ENCODE measurements at places on chromosomes 7 and 10.
A peak's percentile ranks its signal among the peaks of the same experiment; 100 is the strongest.

GRCh38 chr7:108461840-108462239 is 5.6 kb upstream of the NRCAM start:
- DNase-seq: no peak

GRCh38 chr10:132893090-132893489 is 49.3 kb downstream of the CFAP46 start:
- DNase-seq: no peak

DNA sequence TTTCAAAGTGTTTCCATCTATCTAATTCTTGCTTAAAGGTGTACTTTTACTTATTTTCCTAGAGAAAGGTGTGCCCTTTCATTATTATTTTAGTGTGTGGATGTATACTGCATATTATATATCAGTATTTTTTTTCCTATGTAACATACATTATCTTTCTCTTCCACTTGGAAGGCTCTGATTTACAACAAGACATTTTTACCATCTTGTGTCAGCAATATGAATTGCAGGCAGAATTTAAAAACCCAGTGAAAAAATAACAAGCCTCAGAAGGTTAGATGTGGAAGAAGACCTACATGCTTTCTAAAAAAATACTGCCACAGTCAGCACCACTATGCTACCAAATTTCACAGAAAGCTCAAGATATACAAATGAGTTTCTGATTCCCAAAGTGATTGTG is 327.7 kb upstream of the STEAP1 start:
- peak; percentile 32 for DNase-seq

GRCh38 chr10:33160151-33160550 is 174.3 kb downstream of the NRP1 start:
- no peak for DNase-seq

GRCh38 chr7:414681-415560 is 104.7 kb downstream of the PDGFA start:
- no peak for DNase-seq

DNA sequence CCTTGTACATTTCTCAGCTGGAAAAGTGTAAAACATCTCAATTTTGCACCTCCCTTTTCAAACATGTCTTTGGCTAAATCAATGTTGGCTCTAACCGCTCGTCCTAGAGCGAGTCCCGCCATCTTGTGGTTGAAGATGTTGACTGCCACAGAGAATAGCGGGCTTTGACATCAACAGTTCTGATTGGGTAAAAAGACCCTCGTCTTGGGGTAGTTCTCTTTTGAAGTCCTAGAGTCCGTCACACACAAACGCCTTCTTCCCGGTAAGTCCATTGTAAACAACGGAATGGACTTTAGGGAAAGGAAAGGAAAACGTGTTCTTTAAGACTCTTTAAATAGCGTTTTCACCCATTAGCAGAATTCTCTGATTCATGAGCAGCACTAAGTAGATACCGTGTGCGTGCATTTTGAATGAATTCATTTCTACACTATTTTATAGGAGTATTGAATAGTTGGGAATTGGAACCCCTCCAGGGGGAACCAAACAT is 452 bp upstream of the RPP30 start:
- peak; percentile 92 for DNase-seq

DNA sequence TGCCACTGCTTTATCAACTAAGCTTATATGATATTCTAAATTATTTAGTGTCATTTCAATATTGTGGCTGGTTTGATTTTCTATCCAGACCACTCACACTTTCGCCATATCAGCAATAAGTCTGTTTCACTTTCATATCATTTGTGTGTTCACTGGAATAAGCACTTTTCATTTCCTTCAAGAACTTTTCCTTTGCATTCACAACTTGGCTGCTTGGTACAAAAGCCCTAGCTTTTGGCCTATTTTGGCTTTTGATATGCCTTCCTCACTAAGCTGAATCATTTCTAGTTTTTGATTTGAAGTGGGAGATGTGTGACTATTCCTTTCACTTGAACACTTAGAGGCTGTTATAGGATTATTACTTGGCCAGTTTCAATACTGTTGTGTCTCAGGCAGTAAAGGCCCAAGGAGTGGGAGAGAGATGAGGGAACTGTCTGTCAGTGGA is 120.9 kb upstream of the NAMPT start:
- DNase-seq: no peak

GRCh38 chr7:83739527-83739926 is 90.6 kb upstream of the SEMA3E start:
- peak; percentile 72 for DNase-seq

DNA sequence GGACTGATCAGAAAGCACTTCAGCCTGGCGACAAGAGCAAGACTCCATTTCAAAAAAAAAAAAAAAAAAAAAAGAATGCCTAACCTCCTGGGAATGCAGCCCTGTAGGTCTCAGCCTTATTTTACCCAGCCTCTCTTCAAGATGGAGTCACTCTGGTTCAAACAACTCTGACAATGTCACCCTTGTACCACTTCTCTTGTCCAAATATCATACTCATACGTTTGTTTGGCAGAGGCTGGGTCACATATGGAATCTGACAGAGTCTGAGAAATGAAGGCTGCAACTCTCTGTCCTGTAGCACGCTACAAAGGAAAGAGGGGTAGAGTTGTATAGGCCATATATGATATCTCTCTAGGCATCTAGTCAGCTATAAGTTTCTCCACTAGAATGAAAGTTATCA is 58.6 kb upstream of the GSAP start:
- no peak for DNase-seq

DNA sequence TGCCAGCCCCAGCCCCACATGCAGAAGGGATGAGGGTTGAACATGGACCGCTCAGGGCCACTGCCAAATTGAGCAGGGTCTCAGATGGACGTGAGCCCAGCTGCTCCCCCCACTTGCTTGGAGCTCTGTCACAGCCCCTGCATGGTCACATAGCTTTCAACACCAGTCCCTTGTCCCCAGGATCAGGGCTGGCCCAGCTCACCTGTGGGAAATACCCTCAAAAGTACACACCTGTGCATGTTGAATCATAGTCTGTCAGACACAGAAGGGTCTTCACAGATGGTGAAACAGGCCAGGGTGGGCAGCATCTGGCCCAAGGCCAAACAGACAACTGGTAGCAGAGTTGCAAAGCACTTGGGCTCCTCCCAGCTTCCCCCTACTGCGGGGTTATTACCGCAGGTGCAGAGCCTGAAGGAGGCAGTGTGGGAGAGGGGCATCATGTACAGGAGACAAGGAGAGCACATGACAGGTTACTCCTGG is 77.6 kb upstream of the UNC5B start:
- DNase-seq: no peak

Data from OCI-M1 (cell line).